Retina (tissue), 1 donor: ENCODE measurements at places on chromosomes 12 and 14.

GRCh38 chr12:92943482-92944250 lies 14.6 kb upstream of the EEA1 start:
- no peak for DNase-seq

- no peak for DNase-seq
Measured at GRCh38 chr12:30996752-30997151, 70.2 kb downstream of the TSPAN11 start.

DNA sequence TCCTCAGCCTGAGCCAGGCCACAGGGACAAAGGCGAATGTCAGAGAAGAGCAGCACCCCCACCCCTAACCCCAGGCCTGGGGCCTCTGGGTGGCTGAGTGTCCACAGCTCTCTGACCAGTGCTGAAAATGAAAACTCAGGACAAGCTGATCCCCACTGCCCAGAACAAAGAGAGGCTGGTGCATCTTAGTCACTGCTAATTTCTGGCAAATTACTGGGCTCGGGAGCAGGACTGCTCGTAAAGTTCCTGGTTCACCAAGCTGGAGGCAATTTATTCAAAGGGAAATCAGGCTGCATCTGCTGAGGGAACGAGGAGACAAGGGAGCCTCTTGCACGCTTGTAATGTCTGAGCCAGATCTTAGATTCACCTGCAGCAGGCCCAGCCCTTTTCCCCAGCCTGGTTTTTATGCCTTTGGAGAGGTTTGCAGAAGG lies 43.2 kb downstream of the CALM1 start:
- DNase-seq, result peak; percentile 25

DNA sequence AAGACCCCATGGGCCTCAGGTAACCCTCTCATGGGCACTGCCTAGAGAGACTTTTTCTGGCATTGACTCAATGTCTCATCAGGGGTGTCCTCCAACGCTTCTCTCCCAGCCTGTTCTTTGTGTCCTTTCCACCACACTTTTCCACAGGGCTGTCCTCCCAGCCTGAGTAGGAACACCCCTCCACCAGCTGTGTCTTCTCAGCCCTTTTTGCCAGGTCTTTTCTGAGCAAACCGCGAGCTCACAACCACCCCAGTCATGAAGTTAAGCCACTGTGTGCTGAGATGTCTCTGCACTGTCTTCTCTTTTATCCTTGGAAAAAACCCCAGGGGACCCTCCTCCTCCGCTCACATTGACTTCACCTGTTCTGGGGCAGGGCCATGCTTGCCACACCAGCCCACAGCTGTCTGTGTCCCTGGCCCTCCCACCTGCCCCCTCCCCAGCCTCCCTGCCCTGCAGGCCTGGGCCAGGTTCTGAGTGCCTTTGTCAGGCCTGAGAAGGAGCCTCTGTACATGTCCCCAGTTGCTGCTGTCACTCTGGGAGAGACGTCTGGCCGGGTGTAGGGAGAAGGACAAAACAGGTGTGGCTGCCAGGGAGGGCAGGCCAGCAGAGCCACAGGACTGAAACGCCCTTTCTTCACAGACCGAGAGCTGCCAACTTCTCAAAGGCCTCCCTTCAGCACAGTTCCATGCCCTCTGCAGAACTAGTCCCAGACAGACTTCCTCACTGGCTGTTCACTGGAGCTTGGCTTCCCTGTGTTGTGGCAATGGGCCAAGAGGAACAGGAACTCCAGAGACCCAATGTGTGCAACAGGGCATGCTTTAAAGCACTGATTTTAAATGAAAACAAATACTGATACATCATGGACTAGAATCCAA lies 50.5 kb upstream of the PNMA1 start:
- DNase-seq, result no peak

DNA sequence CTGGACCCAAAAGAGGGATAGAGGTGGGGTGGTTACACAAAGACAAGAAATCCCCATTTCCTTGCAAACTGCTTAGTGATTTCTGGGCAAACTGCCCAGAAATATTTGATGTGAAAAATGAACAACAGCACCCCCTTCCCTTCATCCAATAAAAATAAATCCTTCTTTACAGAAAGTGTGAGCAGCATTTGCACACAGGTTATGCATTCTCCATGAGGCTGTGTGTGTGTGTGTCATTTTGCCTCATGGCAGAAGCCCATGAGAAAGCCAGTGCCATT lies 17.2 kb upstream of the NRXN3 start:
- no peak for DNase-seq

DNA sequence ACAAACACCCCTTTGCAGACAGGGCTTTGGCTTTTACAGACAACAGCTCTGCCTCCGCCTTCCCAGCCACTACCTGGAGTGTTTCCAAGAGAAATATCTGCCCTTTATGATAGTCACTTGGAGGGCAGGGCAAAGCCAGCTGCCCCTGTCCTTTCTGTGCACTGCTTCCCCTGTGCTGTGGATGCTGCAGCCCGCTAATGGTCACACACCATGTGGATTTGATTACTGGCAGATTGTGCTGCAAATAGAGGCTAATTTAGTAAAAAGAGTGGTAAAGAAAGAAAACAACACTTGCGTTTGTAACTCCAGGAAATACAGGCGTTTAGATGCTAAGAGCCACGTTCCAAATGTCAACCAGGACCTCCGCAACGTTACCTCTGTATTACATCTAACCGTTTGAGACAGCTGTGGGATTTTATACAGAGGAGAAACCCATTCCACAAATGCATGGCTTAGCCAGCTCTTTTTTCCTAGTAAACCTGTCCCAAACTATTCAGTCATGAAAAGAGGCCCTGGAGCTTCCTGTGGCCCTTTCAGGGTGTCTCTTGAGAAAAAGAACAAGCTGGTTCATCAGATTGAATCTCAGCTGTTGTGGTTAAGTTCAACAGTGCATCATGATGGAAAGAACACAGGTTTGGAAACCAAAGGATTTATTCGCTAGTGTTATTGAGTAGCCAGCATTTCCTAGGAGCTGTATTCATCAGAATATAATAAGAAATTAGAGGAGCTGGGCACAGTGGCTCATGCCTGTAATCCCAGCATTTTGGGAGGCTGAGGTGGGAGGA lies 30.1 kb upstream of the PWP1 start:
- no peak for DNase-seq

- DNase-seq, result no peak
Measured at GRCh38 chr14:105069871-105070759, 4.9 kb upstream of the GPR132 start.

- no peak for DNase-seq
Measured at GRCh38 chr12:64232196-64232595, 10.1 kb upstream of the KICS2 start.

- peak; percentile 36 for DNase-seq
Measured at GRCh38 chr12:57340104-57340503, 89.1 kb upstream of the STAC3 start.

GRCh38 chr14:33578461-33579216 lies 372.2 kb downstream of the EGLN3 start:
- no peak for DNase-seq

GRCh38 chr14:63292805-63293204 lies 25.9 kb downstream of the GPHB5 start:
- DNase-seq, result no peak

- DNase-seq, result no peak
Measured at GRCh38 chr12:130636370-130636769, 79.7 kb downstream of the RIMBP2 start.

GRCh38 chr14:66046035-66046434 lies 440.1 kb upstream of the CCDC196 start:
- DNase-seq, result no peak

DNA sequence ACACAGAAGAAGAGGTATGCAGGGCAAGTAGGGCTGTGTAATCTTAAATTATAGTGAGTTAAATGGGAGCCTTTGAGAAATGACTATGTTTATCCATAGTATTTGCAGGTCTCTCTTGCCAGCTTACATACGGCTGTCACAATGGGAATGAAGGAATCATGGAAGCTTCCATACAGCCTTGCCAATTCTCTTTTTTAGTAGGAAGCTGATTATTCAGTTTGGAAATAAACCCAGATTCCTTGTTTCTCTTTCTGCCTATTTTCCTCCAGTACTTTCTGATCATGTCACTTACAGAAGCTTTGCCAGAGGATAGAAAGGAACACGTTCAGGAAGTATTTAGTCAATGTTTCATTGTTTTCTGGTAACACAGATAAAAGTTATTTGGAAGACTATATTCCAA lies 217.4 kb upstream of the DIO2 start:
- DNase-seq, result no peak
